ENCODE measurements at places on chromosomes 1 and 21.

- no peak for DNase-seq
Observed at GRCh38 chr1:216168546-216168945, 254.7 kb downstream of the USH2A start.

DNA sequence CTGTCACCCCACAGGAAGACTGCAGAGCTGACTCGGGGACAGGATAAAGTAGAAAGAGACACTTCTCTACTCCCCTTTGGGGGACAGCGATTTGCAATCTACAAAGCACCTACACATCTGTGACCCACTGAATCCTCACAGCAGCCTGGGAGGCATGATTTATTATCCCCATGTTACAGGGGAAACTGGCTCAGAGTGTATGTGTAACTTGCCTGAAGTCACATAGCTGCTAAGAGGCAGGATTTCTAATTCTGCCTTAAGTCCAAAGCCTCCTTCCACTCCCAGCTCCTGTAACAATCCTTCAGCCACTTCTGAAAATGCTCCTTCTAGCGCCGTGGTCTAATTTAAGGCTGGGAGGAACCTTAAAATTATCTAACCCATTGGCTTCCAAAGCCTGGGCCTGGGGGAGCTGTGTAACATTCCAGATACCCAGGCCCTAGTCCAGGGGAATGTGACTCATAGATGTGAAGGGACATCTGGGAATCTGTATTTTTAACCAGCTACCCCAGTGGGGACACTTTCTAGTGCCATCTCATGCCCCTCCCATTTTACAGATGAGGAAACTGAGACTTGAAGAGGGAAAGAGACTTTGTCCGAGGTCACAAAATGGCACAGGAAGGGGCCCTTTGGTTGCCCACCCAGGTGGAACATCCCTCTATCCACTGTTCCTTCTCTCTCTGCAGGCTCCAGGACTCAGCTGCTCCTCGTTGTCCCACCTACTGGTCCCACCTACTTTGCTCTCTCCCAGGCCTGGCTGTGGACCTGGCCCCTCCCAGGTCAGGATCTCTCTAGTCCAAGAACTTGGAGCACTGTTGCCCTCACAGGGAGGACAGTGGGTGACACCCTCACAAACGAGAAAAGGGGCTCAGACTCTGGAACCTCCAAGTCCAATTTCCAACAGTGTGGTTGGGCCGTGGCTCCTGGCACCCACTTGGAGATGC lies 48.9 kb downstream of the AHDC1 start:
- DNase-seq, result no peak

- DNase-seq, result peak; percentile 95
Observed at GRCh38 chr1:206612129-206612876, at the start of gene EIF2D. Gene EIF2D (minus strand): TSS chr1:206612465. CDS start chr1:206612342, 123 bp downstream.

DNA sequence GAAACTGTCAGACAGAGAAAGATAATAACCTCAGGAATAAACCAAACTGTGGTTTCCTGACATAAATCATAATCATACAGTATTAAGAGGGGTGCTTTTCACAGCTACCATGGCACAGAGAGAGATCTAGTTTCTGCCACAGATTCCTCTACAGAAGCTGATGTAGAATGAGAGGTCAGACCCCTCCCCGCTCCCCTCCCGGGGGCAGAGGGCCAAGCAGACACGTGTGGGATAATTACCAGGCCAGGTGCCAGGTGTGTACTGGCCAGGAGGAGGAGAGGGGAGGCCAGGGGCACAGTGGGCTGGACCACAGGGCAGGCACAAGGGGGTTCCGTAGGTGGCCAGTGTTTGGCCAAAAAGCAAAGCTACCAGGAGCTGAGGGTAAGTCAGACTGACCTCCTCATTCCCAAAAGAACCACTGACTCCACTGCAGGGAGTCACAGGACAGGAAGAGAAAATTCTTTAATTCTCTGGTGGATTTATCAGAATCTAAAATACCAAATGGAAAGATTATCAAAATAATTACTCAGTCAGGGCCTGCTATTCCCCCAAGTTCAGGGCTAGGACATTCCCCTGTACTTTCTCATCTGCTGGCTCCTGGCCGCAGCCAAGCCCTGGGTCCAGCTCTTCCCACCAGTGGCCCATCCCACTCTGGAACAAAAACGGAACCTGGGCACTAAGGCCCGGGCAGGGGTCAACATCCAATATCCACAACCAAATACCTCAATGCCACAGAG lies 30.0 kb downstream of the C2CD2 start:
- no peak for DNase-seq

GRCh38 chr1:27773826-27774445 lies 917 bp downstream of the STX12 start:
- no peak for DNase-seq

DNA sequence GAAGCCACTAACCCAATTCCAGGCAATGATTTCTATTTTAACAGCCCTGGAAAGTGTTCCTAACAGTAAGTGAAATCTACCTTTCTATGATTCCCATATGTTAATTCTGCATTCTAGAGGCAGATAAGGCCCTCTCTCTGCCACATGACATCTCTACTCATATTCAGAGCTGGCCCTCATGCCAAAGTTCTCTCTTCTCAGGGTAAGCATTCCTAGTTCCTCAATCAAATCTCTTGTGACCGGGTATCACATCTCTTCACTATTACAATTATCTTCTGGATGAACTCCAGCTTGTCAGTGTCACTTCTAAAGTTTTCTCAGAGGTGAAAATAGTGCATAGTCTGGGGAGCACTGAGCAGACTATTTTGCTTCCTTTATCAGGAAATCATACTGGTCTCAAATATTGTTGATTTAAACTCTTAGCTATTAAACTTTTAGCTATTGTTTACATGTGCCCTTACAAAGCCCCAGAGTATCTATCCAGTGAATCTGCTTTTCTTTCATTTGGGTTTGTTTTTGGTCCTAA lies 66.4 kb upstream of the TNFSF18 start:
- no peak for DNase-seq

DNA sequence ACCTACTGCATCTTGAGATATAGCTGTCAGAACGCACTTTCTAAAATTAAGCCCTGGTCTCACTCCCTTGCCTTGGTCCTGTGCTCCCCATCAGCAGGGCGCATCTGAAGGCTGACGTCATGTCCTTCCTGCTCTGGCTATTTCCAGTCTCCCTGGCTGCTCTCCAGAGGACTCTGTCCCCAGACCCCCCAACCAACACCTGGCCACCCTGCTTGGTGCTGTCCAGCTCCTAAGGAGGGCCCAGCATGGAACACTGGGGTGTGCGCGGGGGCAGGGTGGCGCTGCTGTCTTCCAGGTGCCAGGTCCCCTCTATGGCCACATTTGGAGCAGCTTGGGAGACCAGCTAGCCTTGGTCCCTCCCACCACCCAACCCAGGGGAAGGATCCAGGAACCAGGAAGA lies 8.3 kb downstream of the TNNT2 start:
- DNase-seq, result no peak

DNA sequence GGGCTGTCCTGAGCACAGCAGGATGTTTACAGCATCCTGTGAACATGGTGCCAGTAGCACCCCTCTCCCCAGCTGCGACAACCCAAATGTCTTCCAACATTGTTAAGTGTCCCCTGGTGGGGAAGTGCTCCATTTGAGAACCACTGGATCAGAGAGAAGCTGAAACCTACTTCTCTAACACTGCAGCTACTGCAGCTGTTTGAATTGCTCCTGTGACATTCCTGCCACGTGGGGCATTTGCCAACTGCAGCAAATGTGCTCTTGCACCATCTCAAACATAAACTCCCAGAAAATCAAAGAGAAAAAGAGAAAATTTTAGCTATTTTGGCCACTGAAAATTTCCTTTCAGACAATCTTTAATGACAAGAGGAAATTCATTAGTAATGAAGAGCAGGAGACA lies 11.0 kb downstream of the SLC2A5 start:
- no peak for DNase-seq

DNA sequence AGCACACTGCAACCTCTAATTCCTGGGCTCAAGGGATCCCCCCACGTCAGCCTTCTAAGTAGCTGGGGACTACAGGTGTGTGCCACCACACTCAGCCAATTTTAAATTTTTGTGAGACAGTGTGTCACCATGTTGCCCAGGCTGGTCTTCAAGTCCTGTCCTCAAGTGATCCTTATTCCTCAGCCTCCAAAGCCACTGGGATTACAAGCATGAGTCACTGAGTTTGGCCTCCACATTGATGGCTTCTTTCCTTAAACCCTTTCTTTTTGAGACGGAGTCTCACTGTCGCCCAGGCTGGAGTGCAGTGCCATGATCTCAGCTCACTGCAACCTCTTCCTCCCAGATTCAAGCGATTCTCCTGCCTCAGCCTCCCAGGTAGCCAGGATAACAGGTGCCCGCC lies 7.6 kb downstream of the KPNA6 start:
- no peak for DNase-seq

DNA sequence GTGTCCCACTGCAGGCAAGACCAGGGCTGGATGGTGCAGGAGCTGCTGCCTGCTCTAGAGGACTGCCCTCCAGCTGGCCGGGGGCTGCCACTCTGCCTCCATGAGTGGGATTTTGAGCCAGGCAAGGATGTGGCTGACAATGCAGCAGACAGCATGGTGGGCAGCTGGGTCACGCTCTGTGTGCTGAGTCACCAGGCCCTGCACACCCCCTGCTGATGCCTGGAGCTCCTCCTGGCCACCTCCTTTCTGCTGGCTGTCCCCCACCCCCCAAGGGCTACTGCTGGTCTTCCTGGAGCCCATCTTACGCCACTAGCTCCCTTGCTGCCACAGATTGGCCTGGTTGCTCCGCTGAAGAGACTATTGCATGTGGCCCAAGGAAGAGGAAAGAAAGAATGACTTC lies 3.9 kb upstream of the ZSCAN20 start:
- no peak for DNase-seq

DNA sequence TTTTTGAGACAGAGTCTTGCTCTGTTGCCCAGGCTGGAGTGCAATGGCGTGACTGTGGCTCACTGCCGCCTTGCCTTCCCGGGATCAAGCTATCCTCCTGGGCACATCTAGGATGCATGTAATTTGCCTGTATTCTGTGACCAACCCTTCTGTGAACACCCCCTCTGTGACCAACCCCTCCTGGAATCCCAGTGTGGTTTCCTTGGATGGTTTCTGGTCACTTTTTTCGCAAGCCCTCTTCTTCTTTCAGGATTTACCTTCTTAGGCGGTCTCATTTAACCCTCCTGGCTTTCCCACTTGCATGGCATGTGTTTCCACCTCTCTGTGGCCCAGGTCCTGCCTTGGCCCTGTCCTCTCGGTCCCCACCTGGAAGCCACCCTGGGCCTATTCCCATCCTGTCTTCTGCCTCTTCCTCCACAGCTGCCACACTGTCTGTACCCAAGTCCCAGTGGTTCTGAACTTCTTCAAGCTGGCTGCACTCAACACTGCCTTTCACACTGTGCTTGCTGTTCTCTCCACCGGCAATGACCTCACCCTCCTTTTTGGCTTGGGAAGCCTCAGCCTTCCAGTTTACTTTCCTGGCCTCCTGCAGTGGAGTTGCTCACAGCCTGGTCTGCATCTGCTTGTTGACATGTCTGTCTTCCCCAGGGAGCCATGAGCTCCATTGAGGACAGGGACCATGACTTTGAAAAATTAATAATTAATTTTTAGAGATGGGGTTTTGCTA lies 57.0 kb downstream of the DISC1 start:
- DNase-seq, result no peak

- DNase-seq, result no peak
Observed at GRCh38 chr1:77538956-77539518, 143.4 kb downstream of the ZZZ3 start.

- no peak for DNase-seq
Observed at GRCh38 chr1:76627498-76627897, 239.8 kb upstream of the ST6GALNAC5 start.
